ENCODE measurements at places on chromosomes 2 and 18.

DNA sequence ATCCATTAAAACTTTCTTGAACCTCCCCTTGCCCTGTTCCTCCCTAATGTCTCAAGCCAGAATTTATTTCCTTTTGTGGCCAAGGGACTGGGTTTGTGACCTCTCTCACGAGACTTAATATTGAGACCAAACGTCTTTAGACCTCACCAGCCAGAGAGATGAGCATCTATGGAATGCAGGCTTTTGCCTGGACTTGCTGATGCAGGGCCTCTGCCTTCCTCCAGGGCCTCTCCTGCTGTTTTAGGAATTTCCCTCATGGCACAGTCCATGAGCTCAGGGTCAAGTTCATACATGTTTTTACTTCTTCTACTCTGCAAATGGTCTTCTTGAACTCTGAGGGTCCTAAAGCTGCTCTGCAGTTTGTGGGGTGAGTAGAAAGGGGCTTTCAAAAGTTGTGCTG is 22.3 kb downstream of the IL1B start:
- DNase-seq: no peak

DNA sequence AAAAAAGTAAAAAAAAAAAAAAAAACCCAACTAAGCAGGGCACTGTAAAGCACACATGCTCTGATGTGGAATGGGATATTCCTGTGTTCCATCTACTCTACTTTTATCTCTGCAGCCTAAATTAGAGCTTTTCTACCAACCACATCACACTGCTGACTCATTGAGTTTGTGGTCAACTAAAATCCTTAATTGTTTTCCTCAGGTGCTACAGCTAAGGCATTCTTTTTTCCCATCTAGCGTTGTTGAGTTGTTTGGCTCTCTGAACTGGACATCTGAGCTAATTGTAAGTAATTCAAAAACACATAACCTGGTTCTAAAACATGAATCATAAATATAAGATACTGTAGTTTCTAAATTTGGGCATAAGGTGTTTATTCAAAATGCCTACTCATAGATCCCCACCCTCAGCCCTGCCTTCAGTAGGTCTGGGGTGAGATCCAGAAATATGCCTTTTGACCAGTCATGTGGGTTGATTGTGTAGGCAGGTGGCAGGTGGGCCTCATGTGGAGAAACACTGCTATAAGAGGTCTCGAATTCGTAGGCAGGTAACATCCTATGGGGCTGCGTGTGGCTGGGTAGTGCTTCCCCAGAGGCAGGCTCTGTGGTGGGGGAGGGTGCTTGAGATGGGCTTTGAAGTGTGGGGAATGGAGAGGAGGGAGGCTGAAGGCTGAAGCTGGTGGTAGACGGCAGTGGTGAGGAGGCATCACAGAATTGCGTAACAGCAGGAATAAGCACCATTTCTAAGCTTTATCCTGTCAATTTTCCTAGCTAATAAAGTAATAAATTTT is 27.2 kb downstream of the ANKRD29 start:
- no peak for DNase-seq

- no peak for DNase-seq
Measured at GRCh38 chr18:69981948-69982347, 34.3 kb upstream of the CD226 start.

DNA sequence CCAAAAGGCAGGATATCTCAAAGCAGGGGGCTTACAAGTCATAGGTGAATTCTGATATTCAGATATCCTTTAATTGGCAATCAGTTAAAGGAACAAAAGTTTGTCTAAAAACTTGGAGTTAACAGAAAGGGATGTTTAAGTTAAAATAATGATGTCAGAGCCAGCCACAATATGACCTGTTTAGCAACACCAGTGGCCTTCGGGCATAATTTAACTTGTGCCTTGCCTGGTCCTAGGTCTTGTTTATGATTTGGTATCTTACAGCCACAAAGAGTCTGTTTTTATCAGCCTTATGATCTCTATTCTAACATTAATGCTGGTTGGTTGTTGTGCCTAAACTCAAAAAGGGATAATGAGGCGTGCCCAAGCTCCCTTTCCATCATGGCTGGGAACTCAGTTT is 252.9 kb downstream of the RNF152 start:
- DNase-seq: no peak

DNA sequence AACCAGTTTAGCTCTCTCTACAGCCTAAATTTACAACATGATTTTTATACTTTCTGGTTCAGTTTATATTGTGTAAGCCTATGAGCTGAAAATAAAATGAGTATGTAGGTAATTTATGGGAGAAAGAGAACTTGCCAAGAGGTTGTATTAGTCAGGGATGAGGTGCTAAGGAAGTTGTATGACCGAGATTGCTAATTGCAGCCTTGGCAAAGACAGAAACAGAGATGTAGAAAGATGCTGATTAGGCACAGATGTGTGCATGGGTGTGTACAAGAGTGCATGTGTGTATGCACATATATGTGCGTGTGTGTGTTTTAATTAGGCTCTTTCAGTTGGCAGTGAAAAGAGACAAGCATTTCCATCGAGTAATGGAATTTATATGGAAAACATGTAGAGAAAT is 213.9 kb downstream of the FBXO15 start:
- no peak for DNase-seq

GRCh38 chr18:5309888-5310470 is 14.5 kb upstream of the ZBTB14 start:
- peak; percentile 25 for DNase-seq

- no peak for DNase-seq
Measured at GRCh38 chr2:227402959-227403358, 15.2 kb upstream of the SCYGR1 start.

GRCh38 chr2:166632616-166633015 is 138.6 kb upstream of the SCN7A start:
- DNase-seq: no peak

DNA sequence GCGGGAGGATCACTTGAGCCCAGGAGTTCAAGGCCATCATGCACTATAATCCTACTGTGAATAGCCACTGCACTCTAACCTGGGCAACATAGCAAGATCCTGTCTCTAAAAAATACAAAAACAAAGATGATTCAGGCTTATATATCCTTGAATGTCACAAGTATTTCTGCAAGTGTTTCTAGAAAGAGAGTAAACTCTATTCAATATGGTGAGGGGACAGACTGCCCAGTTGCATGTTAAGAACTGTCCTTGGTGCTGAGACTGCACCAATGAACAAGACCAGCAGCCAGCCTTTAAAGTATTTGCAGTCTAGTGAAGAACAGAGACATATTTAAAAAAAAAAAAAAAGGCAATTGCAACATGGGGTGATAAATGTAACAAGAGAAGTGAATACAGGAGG is 16.4 kb downstream of the MAP3K19 start:
- DNase-seq: no peak

DNA sequence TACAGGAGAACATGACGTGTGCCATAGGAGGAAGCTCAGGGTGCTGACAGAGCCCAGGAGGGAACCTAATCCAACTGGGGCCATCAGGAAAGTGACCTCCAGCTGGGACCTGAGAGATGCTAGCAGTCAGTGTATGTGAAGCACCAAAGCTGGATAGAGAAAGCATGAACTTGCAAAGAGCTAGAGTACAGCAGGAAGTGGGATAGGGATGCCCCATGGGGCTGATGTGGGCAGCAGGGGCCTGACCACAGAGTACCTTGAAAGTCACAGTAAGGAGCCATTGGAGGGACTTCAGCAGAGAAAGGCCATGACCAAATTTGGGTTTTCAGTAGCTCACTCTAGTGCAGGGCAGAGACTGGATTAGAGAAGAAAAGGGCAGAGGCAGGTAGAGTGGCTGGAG is 91.6 kb upstream of the TTC39C start:
- no peak for DNase-seq

GRCh38 chr2:84556190-84556589 is 39.9 kb downstream of the DNAH6 start:
- DNase-seq: no peak
